Fibroblast of skin of left biceps (primary cell): ENCODE measurements at places on chromosomes 2 and 18.

GRCh38 chr2:98086491-98087446, at the start of gene VWA3B:
Gene VWA3B, plus strand, starts transcription at chr2:98087167. Its CDS starts 5,926 bp downstream, at chr2:98093093.
- DNase-seq: no peak

DNA sequence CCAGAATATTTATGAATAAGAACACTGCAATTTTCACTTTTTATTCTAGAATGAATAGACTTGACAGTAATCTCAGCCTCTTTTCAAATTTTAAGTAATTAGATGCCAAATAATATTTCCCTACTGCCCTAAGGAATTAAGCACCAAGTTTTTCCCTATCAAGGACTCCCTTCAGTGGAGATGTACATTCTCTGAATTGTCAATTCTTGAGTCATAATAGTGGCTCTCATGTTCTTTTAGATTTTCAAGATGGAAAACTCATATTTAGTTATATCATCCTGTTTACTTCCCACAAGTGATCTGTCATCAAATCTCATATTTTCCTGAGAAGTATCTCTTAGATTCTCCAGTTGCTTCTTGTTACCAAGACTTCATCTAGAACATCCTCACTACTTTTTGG, 1248.9 kb upstream of the CHAC2 start:
- no peak for DNase-seq

- DNase-seq: no peak
Measured at GRCh38 chr2:41720331-41721251, 327.2 kb upstream of the PKDCC start.

GRCh38 chr2:170553748-170554147, 161.4 kb upstream of the SP5 start:
- DNase-seq: no peak

DNA sequence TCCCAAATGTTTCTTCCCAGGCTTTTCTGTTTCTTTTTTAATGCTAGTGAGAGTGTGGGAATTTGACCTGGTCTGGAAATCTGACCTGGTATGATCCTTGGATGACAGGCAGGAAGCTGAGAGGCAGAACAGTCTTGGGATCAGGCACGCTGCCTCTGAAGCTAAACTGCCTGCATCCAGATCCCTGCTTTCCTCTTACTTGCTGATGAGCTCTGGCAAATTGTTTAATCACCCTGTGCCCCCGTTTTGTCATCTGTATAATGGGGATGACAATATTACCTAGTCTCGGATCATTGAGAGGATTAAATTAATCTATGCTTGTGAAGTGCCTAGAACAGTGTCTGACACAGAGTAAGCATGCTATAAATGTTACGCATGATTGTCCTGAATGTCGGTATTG, 3.3 kb downstream of the KLHL23 start:
- no peak for DNase-seq

DNA sequence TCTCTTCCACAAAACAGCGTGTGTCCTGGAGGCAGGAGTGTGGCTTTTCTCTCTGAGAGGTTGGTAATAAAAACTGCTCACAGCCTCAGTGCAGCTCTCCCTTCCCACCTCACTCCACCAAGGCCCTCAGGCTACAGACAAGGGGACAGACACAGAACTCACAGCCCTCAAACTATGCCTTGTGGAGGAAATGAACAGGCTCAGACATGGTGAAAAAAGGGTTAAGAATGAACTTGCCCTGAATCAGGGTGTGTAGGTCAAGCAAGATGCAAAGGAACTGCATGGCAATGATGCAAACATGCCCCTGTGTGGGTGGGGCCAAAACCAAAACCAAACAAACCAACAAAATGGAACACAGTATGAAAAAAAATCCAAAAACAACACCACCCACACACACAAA, 125.8 kb downstream of the GALNT14 start:
- DNase-seq: no peak

GRCh38 chr2:72090781-72091482, 56.7 kb downstream of the CYP26B1 start:
- no peak for DNase-seq

- no peak for DNase-seq
Measured at GRCh38 chr2:201126308-201127151, 10.6 kb downstream of the CFLAR start.

DNA sequence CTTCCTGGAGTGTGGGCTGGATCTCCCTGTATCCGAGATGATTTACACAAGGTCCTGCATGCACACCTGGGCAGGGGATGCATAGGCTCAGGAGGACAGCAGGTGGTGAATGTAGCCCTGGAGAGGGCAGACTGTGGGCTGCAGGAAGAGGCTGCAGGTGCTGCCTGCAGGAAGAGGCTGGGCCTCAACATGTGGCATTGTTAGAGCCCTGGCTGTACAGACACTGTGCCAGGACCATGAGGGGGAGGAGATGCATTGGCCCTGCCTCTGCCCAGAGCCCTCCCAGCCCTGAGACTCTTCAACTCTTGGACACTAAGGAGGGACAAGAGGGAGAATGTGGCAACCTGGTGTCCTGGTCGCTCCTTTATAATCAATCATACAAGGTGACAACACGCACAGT, 392.8 kb downstream of the TNS1 start:
- DNase-seq: no peak

DNA sequence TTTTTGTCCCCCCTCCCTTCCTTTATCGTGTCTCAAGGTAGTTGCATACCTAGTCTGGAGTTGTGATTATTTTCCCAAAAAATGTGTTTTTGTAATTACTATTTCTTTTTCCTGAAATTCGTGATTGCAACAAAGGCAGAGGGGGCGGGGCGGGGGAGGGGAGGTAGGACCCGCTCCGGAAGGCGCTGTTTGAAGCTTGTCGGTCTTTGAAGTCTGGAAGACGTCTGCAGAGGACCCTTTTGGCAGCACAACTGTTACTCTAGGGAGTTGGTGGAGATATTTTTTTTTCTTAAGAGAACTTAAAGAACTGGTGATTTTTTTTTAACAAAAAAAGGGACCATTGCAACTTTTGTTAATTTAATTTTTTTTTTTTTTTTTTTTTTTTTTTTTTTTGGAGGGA, 2.1 kb downstream of the SOX11 start:
- DNase-seq: no peak

GRCh38 chr2:9424447-9425164, 1.2 kb downstream of the CPSF3 start:
- no peak for DNase-seq

- no peak for DNase-seq
Measured at GRCh38 chr2:133836691-133837345, 268.6 kb upstream of the NCKAP5 start.

GRCh38 chr18:54255141-54255540, 14.2 kb upstream of the POLI start:
- DNase-seq: no peak

- DNase-seq: no peak
Measured at GRCh38 chr18:10791169-10791831, 265.5 kb downstream of the NAPG start.
